ENCODE measurements at places on chromosomes 3 and 15.

DNA sequence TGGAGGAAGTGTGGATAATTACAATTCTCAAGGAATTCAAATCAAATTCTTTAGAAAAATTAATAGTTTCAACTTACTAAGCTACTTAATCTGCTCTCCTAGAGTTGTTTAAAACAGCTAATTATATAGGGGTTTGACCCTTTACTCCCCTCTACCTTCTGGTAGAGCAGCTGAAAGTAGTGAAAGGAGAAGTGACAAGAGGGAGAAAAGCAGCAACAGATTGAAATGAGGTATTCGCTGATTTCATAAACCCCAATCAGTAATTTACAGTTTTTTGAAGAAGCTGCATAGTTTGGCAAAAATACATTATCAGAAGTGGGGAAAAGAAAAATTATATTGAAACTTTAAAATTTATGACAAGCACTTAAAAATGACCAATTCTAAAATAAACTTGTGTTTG lies 52.8 kb downstream of the ZMAT3 start:
- no peak for DNase-seq

- no peak for DNase-seq
Observed at GRCh38 chr15:65286069-65286703, 497 bp downstream of the PARP16 start.

- no peak for DNase-seq
Observed at GRCh38 chr3:101262393-101263240, 57.8 kb downstream of the IMPG2 start.

GRCh38 chr3:136070334-136070733 lies 104.8 kb downstream of the PPP2R3A start:
- DNase-seq = no peak

- no peak for DNase-seq
Observed at GRCh38 chr3:188860147-188860546, 311.6 kb upstream of the TPRG1 start.

DNA sequence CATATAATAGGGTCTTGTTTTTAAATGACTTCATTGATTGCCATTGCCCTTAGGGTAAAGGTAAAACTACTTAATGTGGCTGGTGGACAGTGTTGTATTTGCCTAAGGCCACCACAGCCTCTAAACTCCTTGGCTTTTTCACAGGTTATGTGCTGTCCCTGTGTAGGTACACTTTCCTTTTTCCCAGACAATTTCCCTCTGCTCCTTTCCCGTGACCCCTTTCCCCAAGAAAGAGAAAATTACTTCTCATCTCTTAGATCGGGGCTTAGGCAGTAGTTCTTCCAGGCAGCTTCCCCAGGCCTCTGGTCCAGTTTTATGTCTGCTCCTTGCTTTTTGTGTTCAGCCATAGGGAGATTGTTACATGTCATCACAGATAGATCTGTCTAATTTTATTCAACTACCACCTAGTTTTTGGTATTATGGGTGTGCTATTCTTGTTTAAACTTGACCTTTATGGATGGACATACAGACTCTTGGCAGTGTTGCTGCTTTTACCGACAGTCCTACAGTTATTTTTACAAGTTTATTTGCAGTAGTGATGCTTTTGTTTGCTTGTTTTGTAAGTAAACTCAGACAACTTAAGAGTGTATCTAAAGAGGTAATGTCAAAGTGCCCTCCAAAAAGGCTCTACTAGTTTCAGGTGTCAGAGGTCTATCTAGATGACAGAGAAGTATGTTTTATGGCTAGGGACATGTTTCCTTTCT lies 20.5 kb upstream of the SCAANT1 start:
- DNase-seq = no peak

Measured in stimulated activated CD8-positive, alpha-beta memory T cell treated with anti-CD3 and anti-CD28 coated beads, Interleukin-4, amount 100 ng/mL, for 1 hour (primary cell).